ENCODE measurements at places on chromosomes 1 and 21.

GRCh38 chr1:57165546-57165945 is 199.7 kb upstream of the C8B start:
- no peak for DNase-seq

GRCh38 chr1:6511056-6511455 is 19.6 kb upstream of the PLEKHG5 start:
- no peak for DNase-seq

DNA sequence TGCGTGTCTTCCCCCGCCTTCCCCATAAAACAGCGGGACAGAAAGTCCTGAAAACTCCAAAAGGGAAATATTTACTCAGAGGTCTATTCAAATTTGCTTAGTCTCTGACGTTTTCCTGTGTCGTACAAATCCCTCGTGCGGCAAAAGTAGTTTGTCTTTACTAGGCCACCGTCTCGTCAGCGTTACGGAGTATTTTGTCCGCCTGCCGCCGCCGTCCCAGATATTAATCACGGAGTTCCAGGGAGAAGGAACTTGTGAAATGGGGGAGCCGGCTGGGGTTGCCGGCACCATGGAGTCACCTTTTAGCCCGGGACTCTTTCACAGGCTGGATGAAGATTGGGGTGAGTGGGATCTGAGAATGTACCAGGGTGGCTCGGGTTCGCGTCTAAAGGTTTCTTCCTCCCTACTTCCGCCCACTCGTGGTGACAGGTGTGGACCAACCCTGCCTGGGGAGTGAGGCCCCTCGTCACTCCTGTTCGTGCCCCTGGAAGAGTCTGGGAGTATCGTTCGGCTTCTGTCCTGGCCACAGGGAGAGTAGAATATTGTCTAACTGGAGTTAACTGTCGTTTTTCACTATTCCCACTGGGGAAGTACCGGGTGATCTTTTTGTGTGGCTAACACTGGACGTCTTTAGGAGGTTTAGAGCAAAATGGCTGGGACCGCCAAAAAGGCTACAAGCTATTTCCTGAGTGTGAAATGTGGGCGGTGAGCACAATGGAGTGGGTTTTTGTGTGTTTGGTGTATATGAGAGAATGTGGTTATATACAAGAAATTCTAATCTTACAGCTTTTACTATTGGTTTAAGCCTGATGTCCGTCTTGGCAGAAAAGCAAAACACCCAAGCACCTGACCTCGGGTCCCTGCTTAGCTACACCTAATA is at the start of gene ATF6:
ATF6 (plus strand) TSS at position 219 of the 880 bp plus-strand sequence; CDS start at position 260, 41 bp downstream.
- peak; percentile 72 for DNase-seq

DNA sequence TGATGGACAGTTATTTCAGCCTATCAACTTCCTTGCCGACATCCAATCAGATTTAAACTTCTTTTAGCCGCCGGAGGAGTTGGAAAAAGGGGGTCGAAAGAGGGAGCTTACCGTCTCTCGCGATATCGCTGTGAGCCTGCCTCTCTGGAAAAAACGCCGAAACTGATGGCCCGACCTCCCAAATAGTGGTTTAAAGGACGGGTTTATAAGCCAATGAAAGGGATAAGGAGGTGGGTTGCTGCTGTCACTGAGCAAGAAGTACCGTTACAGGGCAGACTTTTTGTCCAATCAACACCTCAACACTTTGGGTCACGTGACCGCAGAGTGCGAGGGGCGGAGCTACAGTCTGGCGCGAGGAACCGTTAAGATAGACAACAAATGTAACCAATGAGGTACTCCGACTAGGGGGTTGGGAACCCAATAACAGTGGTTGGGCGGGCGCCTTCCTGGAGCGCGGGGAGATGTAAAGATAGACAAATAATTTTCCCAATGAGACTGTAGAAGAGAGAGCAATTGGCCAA is at the start of gene RBM15:
RBM15 (plus strand) TSS at position 492 of the 521 bp plus-strand sequence; CDS start at position 521, 29 bp downstream.
- peak; percentile 99 for DNase-seq

DNA sequence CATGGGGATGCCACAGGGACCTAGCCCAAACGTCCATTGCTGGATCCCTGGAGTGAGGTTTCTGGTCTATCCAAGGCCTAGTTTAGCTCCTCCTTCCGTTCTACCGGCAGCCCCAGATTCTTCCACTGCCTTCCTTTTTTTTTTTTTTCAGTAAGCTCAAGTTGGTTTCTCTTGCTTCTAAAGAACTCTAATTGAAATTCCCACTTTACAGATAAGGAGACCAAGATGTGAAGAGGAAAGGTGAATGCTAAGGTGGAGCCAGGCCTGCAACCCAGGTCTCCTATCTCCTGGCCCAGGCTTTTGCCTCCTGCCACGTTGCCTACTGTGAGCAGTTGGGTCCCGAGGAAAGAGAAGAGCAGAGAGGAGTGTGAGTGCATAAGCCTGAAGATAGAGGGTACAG is 31.5 kb upstream of the CLIC4 start:
- no peak for DNase-seq

DNA sequence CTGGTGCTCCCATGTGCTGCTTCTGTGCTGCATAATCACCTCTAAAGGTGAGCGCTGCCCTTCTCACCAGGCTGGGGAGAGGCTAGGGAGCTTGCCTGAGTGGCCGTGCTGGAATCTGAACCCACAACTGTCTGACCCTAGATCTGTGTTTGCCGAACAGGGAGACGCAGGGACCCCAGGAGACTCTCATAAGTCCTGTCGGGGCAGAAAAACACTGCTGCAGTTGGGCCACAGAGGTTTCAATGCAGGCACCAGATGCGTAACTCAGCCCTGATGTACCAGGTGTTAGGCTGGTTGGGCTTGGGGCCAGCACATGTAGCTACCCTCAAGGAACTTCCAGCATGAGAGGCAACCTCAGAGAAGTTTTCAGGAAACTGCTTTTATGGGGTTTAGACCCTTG is 49.5 kb upstream of the DMRTB1 start:
- DNase-seq, result no peak

GRCh38 chr1:230739564-230740290 is 7.5 kb upstream of the CAPN9 start:
- no peak for DNase-seq

DNA sequence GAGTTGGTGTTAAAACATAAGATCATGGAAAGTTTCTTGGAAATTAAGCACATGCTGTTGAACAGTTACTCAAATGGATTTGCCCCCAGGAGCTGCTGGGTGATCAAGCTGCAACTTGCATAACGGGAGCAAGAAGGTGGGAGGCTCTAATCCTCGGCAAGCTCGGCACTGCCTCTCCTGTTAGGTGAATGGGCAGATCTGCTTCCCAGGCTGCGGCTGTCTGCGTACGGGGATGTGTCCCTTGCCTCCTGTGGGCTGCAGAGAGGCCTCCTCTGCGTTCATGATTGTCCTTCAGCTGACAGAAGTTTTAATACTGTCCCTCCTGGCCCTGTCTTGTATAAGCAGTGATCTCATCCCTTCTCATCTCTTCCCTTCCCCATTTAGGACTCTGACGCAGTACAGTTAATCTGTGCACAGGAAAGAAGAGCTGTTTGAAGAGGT is 36.7 kb downstream of the ATP1A1 start:
- DNase-seq, result no peak

DNA sequence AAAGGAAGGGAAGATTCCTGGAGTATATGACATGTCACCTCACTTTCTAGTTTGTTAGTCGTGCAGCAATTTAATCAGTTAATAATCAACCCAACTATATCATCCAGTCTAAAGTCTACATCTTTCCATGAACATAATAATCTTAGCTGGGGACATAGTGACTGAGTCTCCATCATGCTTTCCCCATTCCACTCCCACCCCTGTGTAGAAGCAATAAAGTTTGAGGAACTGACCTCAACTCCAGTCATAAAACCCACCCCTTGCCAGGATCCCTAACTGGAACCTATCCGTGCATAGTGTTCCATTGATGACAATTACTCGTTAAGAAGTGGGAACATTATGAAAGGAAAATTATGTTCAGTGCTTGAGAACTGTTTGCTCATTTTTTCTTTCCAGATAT is 48.9 kb upstream of the MROH9 start:
- DNase-seq, result no peak

DNA sequence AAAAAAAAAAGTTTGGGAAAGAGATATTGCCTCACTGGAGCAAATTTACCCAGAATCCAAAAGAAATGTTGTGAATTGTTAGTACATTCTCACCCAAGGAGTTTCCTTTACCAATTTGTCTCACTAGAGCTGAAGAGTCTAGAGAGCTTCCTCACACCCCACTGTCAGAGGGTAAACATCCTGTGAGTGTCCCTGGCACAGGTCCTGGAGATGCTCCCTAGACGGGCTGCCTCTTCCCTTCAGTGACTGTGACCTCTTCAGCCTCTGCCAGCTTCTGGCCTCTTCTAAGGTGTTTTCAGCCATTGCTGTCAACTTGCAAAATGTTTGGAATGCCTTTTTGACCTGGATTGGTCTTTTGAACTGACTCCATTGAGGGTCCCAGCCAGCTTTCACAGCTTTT is 159.4 kb downstream of the DHRS3 start:
- no peak for DNase-seq

DNA sequence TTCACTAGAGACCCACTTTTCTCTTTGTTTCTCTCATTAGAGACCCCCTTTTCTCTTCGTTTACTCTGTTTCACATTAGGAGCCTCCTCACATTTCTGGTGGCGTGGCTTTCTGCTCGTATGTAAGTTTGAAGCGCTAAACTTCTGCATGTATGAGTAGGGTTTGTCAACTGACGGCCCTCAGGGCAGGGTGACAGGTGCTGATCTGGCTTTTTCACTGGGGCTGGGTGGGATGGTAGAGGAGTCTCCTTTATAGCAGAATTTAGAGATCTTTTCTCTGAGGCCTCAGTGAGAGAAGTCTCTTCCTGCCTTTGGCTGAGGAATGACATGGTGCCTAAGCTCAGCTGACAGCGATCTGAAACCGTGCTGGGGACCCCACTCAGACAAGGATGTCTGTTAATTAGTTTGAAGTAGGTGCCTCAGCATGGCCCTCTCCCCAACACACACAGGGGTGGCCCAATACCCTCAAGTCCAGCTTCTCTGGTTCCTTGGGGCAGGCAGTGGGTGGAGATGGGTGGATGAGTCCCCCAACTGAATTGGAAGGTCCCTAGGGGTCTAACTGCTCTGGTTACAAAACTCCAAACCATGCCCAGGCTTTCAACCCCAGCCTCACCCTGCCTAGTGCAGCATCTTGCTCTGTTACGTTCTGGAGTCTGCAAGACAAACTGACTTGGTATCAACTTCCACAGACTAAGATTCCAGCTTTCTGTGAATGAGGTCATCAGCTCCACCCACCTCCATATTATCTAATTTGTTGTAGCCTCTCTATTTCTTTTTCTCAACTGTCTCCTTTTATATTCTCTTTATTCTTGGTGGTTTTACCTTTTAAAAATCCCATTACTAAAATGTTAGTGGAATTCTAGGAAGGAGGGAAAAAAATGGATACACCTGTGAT is 3.2 kb downstream of the SLC1A7 start:
- DNase-seq, result no peak

GRCh38 chr1:160048335-160048734 is 16.5 kb upstream of the PIGM start:
- no peak for DNase-seq

GRCh38 chr21:26933448-26933847 is 33.4 kb downstream of the ADAMTS5 start:
- no peak for DNase-seq

DNA sequence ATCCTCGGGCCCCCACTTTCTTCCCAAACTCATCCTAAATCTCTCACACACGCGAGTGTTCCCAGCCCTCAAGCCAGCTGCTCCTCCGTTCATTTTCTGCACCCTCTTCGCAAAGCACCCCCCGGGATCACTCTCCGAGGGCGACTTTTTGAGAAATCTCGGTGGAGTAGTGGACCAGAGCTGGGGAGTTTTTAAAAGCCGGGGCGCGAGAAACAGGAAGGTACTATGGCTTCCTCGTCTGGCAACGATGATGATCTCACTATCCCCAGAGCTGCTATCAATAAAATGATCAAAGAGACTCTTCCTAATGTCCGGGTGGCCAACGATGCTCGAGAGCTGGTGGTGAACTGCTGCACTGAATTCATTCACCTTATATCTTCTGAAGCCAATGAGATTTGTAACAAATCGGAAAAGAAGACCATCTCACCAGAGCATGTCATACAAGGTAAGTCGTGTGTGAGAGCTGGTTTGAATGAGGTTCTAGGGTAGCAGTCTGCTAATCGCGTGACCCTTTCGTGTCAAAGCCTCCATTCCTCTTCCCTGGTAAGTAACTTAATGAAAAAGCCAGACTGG is 800 bp downstream of the DR1 start:
- DNase-seq, result no peak

GRCh38 chr1:175499595-175500382 is 243.6 kb downstream of the TNR start:
- DNase-seq, result no peak

DNA sequence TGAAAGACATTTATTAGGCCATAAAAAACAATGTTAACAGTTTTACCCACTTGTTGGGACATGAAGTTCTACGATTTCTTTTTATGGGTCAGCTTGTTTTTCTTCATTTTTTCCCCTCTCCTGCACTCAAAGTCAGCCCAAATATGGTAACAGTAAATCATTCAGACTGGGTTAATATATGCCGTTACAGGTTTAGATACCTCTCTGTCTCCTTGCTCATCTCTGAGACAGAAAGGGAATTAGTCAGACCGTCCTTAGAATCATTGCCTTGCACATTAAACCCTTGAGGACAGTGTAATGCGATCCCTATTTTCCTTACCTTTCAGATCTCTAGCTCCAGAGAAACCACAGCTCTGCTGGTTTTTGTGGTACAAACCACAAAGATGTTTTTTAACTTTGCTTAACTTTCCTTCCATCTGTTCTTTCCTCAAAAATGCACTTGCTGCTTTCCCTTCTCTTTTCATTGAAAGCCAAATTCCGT is 613.3 kb downstream of the PLPP3 start:
- DNase-seq, result no peak

GRCh38 chr1:8031176-8031785 is 5.2 kb upstream of the ERRFI1 start:
- no peak for DNase-seq

- no peak for DNase-seq
Observed at GRCh38 chr1:204409123-204409522, 2.5 kb downstream of the PPP1R15B start.

- DNase-seq, result no peak
Observed at GRCh38 chr21:38611277-38611676, 113.0 kb upstream of the ERG start.

- DNase-seq, result no peak
Observed at GRCh38 chr1:184693011-184693410, 61.6 kb downstream of the EDEM3 start.

- no peak for DNase-seq
Observed at GRCh38 chr1:192609110-192610079, 26.6 kb upstream of the RGS13 start.

DNA sequence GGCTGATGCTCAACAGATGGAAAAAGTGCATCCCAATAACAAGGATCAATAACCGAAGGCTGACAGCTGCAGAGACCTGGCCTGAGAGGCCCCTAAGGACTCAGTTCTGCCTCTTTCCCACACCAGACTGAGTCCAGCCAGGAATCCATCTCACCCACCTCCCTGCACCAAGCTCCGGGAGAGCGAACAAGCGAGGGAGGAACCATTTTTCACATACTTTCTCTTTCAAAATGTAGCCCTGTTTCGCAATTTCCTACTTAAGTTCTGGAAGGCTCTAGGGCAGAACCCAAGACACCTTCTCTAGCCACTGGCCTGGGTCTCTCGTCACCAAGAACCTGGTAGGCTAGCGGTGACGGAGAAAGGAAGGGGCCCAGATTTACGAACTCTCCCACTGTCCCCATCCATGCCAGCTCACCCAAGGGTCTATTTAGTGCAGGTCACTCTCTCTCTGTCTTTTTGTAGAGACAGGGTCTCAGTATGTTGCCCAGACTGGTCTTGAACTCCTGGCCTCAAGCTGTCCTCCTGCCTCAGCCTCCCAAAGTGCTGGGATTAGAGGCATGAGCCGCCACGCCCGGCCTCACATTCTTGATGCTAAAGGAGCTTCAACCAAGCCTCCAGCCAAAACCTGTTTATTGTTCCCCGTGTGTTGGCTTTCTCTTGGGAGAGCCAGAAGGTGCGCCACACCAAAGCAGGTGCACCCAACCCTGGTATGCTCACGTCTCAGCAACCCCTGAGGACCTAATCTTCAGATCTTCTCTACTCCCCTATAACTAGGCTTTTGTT is 10.9 kb upstream of the GNL2 start:
- no peak for DNase-seq
